ENCODE measurements at places on chromosomes 11 and 22.

DNA sequence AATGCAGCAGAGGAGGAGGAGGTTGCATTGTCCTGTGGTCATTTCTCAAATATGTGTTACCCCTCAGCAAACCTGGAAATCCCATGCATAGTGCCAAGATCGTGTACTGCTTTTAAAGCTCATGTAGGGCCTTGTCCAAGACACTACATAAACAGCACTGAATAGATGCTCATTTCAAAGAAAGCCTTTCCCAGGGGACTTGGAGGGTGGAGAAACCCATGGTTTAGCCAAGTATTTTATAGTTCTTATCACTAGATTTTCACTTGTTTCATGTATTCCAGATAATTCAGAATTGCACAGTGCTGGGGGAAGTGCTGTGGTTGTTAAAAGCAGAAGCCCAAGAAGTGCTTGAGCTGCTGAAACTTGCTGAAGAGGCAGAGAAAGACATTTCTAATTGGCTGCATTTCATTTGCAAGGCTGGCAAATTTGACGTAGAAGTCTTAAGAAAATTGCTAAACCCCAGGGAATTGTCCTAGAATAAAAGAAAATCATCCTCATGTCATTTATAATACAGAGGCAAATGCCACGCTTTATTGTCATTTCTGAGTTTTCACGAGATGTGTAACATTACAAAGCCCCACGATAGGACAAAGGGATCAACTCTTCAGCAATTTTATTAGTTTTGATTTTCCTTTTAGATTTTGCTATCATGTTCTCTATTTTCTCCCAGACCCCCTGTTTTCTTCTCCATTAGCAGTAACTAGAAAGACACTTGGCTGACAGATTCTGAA is 20.1 kb downstream of the CSRP3 start:
- no peak for DNase-seq

DNA sequence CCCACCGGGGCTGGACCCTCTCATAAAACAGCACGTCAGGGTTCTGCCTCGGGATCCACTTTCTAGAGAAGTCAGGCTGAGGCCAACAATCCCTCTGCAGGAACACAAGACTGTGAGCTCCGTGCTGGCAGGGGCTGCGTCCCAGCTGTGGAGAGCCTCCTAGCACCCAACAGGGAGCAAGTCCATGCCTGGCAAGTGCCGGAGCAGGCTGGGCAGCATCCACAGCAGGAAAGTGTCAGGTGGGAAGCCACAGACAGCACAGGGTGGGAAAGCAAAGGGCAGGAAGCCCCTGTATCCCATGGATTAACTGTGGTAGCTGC is 682.3 kb downstream of the TBC1D22A start:
- no peak for DNase-seq

GRCh38 chr11:69101115-69101791 is 52.5 kb downstream of the TPCN2 start:
- peak; percentile 57 for DNase-seq

- no peak for DNase-seq
Measured at GRCh38 chr22:36245805-36246356, 6.6 kb upstream of the APOL2 start.

GRCh38 chr11:88193278-88193677 is 18.0 kb upstream of the RAB38 start:
- DNase-seq: no peak

DNA sequence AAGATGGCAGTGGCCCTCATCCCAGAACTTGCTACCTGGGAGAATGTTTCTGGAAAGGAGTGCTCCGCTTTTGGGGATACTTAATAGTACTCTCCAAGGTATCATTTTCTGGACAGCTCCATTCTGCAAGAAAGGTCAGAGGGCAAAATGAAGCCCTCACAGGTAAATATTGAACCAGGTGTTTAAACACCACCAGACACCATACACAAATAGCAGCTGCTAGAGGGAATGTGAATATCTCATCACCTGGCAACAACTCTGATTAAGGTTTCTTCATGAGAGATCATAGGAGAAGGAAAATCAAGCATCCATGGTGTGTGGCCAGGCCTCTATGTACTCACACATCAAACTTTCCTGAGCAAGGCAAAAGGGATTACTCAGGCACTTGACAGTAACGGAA is 226.1 kb upstream of the FAT3 start:
- no peak for DNase-seq

All from GM04504 (cell line).